Panc1 (cell line): ENCODE measurements at places on chromosomes 12 and 14. TPM values are rescaled to one million over a fixed set of nuclear protein-coding genes. Genes with fewer than 3 reads are reported as not detected.

LIN7A gene
- not detected for total RNA-seq

SYT10 gene
- total RNA-seq: not detected

FAM186B gene
- total RNA-seq: 0.13 TPM

COA8 gene
- 42.2 TPM for total RNA-seq

PLEKHD1 gene
- total RNA-seq: 0.08 TPM

STON2 gene
- total RNA-seq: 0.36 TPM
